ENCODE measurements at places on chromosomes 2 and 18.

- DNase-seq = no peak
Measured at GRCh38 chr2:156385242-156385641, 50.9 kb upstream of the GPD2 start.

DNA sequence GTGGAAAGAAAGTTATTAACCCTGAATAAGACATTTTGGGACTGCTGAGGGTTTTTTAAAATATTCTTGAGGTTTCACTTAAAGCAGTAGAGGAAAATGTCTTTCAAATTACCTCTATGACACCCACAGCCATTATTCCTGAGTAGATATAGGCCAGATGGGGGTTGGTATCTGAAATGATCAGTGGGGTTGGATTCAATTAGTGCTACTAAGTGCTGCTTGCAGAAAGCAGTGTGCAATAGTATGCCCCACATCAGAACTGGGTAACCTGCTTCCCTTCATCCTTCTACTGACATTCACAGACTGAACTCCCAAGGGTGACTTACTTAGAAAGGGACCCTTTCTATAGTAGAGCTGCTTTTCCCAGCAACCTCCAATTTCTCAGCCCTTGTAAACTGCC lies 7.3 kb upstream of the ETAA1 start:
- DNase-seq = no peak

DNA sequence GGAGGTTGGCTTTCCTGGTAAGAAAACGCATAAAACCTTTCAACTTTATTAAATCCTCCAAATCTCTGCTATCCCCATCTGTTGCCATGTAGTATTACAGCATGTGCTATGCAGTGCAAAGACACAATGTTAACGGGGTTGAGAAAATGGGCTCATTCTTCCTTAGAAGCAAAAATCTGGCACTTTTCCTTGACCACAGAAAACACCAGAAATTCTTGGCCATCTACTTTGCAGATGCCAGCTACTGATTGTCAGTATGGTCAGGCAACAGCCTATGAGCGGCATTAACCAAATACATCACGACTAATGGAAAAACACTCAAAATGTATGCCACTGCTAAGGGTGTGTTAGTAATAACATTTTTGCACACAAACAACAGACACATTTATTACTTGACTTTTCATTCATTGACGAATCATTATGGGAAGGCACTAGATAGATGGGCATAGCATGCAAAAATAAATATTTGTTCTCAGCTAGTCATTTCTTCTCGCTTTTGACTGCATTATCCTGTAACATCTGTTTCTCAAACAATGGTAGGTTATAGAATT lies 65.2 kb upstream of the CRIM1 start:
- no peak for DNase-seq

DNA sequence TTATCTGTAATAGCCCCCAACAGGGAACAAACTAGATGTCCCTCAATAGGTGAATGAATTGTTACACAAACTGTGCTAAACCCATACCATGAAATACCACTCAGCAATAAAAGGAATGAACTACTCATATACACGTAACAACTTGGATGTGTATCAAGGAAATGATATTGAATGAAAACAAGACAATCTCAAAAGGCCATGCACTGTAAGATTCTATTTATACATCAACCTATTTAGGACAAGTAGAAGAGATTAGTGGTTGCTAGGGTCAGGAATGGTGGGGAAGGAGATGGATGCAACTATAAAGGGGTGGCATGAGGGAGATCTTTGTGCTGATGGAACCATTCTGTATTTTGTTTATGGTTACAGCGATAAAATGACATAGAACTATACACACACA lies 47.1 kb downstream of the KANSL3 start:
- no peak for DNase-seq

DNA sequence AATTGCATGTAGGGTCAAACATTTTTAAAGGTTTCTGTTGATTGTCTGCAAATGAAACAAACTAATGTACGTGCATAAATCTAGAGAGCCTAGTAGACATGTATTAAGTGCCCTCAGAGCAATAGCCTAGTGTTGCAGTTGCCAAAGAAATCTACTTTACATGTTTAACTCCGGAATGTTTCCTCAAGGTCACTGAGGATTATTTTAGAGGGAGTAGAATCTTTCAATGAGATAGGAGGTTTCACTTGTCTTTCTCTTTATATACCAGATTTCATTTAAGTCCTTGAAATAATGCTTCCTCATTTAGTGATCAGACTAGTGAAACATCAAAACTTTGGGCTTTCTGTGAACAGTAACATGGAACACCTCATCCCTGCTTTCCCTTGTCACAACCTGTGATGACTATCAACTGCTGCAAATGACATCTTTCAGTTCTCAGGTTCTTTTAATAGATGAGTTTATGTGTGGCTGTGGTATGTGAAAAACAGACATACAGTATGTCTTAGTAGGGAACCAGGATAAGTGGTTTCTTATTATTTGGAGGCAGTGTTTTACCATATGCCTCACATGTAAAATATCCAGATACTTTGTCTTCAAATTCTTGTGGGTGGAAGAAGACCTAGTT lies 5.5 kb downstream of the UBE2E3 start:
- no peak for DNase-seq

DNA sequence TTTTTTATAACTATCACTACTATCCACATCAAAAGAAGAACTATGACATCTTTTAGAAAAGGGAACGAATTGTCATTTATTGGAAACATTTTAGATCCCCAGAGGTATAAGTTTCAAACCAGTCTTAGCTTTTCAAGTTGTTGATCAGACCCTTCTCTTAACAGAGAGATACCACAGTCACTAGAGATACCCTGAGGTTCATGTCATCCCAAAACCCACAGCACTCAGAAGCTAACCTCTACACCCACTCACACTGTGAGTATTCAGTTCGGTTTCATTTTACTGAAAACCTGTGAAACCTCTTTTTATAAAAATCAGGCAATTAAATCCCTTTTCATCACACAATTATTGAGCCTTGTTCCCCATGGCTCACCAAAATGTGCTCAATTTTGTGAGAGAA lies 156.2 kb downstream of the DTNA start:
- DNase-seq = no peak

DNA sequence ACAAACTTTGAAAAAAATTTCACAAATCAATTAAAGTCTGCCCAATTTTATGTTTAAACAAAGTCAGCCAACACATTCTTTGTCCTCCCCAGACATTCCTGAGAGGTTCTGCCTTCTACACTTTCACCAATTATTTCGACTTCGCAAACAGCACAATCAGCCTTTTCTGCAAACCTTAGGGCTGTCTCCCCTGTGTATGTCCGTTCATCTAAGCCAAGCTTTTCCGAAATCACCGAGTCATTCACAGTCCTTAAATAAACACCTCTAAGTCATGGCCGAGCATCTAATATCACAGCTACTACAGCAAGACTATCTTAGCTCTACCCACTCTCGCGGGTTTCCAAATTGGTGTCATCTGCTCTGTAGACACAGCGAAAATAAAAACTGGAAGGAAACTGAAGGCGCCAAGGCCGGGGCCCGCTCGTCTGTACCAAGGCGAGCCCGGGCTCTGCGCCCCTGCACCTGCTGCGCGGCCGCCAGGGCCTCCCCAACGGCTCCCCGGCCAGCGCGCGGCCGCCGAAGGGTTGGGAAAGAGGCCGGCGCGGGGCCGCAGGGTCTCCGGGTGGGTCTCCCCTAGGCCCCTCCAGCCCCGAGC lies 730 bp downstream of the ODC1 start:
- DNase-seq = no peak

DNA sequence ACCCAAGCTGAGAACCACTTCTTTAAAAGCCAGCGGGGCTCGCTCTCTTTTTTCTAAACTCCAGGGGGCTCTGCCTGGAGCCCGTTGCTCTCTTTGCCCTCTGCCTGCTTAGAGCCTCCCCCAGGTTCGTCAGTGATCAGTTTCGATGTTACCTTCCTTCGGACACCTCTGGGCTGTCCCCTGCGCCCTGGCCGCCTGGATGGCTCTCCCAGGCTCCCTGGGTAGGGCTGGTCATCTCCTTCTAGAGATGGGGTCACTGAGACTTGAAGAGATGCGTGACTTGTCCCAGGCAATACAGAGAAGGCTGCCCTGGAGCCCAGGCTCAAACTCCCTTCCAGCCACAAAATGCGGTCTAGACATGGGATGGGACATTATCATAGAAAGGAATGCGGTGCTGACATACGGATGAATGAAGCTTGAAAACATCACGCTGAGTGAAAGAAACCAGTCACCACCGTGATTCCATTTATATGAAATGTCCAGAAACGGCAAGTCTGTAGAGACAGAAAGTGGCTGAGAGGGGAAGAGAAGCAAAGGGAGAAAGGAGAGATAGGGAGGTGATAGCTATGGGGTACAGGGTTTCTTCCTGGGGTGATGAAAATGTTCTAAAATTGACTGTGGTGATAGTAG lies 14.6 kb downstream of the KCNF1 start:
- DNase-seq = no peak

- DNase-seq = no peak
Measured at GRCh38 chr2:99880964-99881294, 261.5 kb downstream of the AFF3 start.

DNA sequence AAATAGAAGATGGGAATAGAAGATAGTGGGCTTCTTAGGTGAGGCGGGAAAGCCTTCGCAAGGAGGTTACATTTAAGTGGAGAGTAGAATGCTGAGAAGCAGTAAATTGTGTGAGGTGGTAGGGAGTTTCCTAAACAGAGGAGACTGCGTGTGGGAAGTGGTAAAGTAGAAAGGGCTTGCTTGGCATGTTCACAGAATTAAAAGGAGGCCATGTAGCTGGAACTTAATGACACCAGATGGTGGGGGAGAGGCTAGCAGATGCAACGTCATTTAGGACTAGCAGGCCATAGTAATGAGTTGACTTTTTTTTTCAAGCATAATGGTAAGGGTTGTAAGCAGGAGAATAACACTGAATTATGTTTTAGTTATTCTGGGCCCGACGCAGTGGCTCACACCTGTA lies 13.0 kb upstream of the RTN4 start:
- DNase-seq = no peak

DNA sequence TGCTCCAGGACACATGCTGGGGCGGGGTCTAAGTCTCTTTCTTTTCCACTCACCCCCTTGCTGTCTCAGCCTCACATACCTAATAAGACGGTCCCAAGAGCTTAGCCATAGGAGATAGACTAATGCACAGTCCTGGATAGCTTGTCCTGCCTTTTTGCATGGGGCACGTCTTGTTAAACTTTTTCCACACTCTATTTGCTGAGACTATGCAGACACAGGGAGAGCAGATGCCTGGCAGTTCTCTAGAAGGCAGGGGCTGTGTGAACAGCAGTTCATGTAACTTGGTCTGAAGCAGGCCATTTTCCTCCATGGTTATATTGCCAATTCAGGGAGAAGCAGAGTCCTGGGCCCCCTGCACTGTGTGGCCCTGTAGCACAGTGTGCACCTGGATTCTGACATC lies 142.1 kb downstream of the SEPTIN10 start:
- no peak for DNase-seq

DNA sequence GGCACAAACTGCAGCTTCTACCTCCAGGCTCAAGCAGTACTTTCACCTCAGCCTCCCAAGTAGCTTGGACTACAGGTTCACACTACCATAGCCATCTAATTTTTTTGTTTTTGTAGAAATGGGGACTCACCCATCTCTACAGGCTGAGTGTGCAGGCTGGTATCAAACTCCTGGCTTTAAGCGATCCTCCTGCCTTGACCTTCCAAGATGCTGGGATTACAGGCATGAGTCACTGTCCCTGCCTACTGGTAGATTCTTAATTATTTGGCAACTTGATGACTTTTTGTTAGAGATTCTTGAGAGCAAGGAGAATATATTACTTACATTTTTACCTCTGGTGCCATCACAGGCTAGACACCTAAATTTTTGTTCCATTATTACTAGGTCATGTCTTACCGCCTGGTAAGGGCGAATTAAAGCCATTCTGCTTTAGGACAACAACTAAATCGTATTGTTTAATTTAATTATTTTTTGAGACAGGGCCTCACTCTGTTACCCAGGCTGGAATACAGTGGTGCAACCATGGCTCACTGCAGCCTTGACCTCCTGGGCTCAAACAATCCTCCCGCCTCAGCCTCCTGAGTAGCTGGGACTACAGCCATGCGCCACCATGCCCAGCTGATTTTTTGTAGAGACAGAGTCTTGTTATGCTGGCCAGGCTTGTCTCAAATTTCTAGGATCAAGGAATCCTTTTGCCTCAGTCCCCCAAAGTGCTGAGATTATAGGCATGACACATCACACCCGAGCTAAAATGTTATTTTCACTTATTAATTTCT lies 15.7 kb downstream of the DYNC1I2 start:
- DNase-seq = no peak

DNA sequence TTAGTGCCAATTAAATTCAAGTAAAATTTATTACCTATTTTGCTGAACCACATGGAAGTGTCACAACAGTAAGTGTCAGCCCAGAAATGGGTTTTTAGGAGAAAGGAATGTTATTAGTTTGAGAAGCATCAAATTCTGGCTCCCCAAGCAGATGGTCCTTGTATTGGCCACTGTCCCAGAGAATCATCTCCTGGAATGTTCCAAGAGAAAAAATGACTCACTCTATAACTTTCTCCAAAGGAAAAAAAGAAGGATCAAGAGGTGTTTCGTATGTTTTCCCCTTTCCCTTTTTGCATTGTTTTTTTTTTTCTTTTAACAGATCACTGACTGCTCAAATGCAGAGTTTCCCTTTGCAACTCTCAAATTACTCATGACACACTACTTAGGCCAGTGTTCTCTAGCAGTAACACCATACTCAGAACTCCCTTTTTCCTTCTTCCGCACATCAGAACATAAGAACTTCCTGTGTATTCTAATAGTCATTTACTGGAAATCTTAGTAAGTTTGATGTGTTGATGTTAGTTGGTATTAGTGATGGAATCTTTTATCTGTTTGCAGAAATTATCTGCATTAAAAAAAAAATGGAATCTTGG lies 390.3 kb downstream of the GPD2 start:
- DNase-seq = no peak

DNA sequence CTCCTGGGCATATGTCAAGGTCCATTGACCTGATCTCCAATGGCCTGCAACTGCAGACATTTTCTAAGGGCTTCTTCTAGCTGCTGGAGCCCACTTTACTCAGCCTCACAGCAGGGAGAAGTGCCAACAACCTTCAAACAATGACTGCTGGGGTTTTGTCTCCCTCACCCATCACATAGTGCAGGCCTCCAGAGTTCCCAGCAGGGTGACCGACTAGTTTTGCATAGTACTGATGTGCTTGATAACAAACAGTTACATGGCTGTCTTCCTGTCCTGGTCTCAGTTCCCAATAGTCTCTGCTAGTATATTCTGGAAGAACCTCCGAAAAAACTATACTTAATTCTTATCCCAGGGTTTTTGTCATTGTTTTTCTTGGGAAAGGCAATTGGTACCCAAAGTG lies 10.4 kb upstream of the NETO1 start:
- DNase-seq = no peak

DNA sequence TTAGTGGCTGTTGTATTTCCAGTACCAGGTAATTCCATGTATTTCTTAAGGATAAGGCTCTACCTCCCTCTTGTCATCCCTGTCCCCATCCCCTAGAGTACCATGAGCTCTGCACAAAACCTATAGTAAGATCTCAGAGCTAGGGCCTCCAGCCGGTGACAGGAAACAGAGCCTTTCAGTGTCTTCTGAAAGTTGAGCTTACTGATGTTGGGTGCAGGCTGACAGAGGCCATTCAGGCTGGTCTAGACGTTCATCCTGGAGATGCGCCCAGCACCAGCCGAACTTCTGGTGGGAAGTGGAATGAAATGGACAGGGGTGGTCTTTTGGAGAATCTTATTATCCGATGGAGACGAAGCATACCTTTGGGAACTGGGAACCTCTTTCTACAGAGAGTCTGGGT lies 16.7 kb upstream of the LYPD6B start:
- DNase-seq = no peak

- no peak for DNase-seq
Measured at GRCh38 chr2:86078774-86079545, 26.7 kb downstream of the POLR1A start.

- no peak for DNase-seq
Measured at GRCh38 chr2:78780864-78781583, 244.5 kb upstream of the REG3G start.

All from T-helper 9 cell (primary cell).